ENCODE measurements at places on chromosomes 4 and X. TPM values are rescaled to one million over a fixed set of nuclear protein-coding genes. Genes with fewer than 3 reads are reported as not detected.

The FAT4 gene
- total RNA-seq = 1.6 TPM

DNA sequence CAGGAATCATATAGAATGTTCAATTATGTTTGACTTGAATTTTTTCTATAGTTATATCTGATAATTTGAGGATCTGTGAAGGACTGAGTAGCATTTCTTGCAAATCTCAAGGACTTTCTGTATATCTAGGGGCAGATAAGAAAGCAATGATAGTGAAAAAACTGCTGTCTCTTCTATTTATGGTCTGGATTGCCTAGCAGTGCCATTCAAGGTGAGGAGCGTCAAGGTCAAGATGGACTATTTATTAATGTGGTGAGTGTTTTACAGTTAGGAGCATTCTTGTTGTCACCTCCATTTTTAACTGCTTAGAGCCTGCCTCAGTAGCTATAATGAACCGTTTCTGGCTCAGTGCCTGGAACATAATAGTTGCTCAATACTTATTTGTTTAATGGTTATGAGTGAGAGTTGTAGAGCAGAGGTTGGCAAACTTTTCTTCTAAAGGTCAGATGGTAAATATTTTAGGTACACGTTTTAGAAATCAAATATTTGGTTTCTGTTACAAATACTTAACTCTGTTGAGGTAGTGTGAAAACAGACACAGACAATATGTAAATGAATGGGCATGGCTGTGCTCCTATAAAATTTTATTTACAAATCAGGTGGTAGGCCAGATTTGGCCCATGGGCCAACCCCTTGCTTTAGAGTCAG, 523.2 kb upstream of the IGFBP7 start:
- DNase-seq = no peak

- DNase-seq = no peak
These were observed 147.1 kb downstream of the GLRA2 start for GRCh38 chrX:14676431-14676830.

DNA sequence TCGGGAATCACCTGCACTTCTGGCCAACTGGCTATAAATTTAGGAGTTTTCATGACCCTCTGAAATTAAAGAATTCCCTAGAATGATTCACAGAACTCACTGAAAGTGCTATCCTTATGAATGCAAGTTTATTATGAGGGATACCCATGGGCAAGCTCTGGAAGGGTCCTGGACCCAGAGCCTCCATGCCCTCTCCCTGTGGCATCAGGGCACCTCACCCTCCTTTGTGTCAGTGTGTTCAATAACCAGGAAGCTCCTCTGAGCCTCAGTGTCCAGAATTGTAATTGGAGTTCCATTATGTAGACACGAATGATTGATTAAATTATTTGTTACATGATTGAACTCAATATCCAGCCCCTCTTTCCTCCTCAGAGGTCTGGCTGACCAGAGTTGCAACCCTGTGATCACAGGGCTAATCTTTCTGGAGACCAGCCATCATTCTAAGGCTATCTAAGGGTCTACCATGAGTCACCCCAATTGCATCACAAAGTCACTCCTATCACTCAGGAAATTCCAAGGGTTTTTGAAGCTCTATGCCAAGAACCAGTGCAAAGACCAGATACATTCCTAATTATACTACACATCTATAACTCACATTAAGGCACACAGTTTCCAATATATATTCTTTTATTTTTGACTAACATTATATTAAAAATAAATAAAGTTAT, 8.9 kb downstream of the ANXA3 start:
- DNase-seq = no peak

- DNase-seq = no peak
These were observed 23.9 kb downstream of the KLHL5 start for GRCh38 chr4:39085891-39086290.

DNA sequence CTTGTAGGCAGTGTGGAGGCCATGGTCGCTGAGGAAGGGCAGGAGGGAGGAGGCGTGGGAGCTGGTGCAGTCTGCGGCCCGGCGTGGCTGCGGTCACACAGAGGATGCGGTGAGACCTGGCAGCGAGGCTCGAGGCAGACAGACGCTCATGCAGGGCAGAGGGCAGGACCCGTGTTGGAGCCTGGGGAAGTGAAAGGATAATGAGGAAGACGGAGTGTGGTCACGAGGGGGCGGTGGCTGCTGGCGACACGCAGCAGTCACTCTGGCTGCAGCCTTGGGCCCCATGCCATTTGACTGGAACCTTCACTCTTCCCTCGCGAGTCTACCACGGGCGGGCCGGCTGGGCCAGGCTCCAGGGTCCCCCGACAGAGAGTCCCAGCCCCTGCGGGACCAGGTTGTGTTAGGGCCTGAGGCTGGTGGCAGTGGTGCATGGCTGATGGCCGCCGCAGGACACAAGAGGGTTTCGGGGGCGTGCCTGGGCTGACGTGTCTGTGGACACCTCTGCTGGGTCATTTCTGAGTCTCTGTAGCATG, 68.8 kb upstream of the HGFAC start:
- DNase-seq = peak; percentile 76

GRCh38 chr4:8759987-8760386, 111.7 kb downstream of the HMX1 start:
- DNase-seq = no peak

GRCh38 chr4:169286562-169287301, 16.0 kb upstream of the SH3RF1 start:
- DNase-seq = no peak

The GAGE2A gene
- total RNA-seq = not detected

The CT45A9 gene
- total RNA-seq = not detected

DNA sequence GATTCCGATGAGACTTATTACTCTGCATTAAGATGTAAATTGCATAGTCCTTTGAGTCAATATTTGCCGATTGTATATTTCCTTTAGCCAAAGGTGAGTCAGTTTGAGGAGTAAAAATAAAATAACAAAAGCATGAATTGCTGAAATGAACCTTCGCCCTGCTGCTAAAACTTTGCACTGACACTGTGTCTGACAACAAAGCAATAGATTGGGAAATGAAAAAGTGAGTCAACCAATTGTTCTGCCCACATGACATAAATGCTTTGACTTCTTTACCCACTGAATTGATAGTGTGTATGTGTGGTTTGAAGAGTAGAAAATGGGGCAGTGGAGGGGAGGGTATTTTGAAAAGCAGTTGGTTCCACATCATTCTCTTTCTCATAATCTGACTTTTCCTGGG, 88.4 kb upstream of the AFF2 start:
- DNase-seq = no peak

The HMX1 gene
- not detected for total RNA-seq

- no peak for DNase-seq
These were observed 8.0 kb downstream of the OPRPN start for GRCh38 chr4:70405765-70406164.

DNA sequence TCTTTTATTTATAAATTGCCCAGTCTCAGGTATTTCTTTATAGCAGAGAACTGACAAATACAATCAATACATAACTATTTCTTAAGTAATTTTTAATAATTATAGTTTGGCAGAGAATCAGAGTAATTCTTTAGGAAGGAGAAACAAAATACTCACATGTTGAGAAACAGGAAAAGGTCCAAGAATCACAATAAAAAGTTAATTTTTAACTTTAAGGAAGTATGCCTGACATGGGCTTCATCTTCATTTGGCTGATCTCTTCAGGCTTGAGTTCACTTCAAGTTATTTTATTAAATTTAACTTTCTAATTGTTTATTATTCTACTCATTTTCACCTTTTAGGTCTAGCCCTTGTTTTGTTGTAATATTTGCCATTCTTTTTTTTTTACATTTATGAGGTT, 36.1 kb upstream of the RNF150 start:
- no peak for DNase-seq

DNA sequence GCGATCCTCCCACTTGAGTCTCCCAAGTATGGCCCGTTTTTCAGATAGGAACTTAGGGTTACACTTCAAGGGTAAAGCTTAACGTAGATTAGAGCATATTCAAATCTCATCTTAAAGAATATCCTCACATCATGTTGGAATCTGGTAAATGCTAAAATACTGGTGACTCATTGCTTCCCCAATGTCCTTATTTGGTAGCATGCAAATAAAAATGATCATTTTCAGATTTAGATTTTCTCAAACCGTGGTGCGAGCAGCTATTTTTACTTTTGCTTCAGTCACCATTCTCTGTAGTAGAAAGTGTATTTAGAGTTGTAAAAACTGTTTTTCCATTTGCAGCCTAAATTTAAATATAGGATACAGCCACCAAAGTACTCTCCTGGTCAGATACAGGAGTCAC, 101.5 kb upstream of the MAML3 start:
- no peak for DNase-seq

DNA sequence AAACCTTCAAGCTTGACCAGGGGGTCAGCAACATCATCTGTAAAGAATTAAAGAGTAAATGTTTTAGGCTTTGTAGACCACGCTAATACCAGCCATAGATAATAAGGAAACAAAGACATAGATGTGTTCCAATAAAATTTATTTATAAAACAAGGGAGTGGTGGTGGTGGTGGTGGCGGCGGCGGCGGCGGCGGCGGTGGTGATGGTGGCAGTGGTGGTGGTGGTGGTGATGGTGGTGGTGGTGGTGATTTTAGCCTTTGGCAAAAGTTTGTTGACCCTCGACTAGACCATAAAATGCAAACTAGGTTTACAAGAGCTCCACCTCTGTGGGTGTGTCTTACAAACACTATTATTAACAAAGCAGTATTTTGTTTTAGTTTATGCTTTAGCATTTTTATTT, 222.3 kb upstream of the SPOCK3 start:
- no peak for DNase-seq

DNA sequence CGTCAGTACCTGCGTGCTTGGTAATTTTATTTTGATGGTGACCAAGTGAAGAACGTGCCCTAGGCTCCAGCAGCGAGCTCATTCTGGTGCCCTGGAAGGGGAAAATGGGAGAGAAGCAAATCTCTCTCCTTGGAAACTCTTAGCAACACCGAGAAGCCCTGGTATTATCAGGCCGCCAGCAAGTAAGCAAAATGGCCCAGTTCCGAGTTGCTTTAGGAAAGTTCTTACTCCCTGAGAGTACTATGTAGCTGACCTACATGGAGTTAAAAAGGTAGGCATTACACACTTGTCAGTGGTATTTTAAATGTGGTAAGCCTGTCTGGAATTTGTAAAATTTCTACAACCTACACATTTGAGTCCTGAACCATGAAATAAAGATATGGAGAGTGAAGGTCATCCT, 146.4 kb downstream of the CPEB2 start:
- DNase-seq = no peak

DNA sequence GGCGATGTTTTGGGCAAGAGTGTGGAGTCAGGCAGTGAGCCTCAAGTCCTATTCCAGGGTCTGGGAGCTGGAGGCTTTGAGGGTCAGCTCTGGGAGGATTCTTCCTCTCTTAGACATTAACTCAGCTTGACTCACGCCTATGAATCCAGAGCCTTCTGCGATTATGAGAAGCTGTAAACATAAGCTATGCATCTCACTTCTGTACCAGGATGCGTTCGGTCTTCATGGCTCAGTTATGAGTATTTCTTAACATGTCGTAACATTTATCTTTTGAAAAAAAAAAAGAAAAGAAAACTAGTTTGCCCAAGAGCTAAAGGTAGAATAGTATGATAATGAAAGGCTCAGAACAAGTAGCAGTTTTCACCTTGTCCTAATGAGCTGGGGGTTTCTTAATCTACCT, 4.6 kb downstream of the SHROOM2 start:
- DNase-seq = no peak

The FGFR3 gene
- total RNA-seq = 1.1 TPM

The FAAH2 gene
- total RNA-seq = not detected

- no peak for DNase-seq
These were observed 30.3 kb downstream of the MAGEA1 start for GRCh38 chrX:153209347-153209746.

DNA sequence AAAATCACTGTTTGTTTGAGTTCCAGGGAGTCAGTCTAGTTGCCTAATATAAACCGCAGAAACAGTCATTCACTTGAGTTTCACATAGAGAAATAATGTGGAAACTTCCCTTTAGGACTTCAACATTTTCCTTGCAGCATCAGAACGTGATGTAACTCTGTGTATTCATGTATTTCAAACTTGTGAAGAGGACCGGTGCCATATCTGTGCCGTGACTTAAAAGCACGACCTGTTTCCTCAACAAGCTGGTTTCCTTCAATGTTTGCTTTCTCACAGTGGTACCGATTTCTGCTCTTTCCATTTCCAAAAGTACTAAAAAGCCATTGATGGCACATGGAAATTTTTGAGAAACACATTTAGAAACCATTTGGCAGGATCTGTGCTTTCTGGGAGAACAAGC, 166.6 kb upstream of the RAPGEF2 start:
- DNase-seq = no peak

DNA sequence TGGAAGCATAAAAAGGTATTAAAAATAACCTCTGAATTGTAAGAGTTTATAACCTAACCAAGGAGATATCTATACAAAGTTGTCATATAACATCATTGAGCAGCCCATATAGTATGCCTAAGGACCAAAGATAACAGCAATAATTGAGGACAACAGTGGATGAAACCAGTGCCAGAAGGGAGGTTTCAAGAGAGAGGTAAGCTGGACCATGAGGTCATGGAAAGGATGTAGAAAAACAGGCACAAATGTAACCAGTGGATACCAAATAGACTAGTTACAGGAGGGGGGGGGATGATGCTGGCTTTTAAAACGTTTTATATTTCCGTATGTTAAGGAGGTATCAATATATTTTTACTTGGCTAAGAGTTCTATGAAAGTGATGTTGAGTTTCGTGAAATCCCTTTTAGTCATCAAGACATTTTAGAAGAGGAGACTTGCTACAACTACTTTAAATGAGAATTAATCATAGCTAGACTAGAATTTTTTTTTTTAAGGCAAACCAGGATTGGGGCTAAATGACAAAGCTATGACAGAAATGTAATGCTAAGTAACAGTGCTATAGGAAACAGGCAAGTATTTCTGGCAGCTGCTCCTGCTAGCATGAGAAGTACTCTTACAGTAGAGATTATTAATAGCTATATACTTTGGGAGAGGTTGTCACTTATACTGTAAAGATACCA, 161.1 kb downstream of the FBXW7 start:
- no peak for DNase-seq
